ENCODE measurements at places on chromosomes 12 and 14. TPM values are rescaled to one million over a fixed set of nuclear protein-coding genes. Genes with fewer than 3 reads are reported as not detected.

Gene PTGDR
- total RNA-seq, result not detected

Gene SMIM41
- total RNA-seq, result not detected

Gene EPYC
- total RNA-seq, result not detected

Gene KRT82
- not detected for total RNA-seq

Gene KRT3
- total RNA-seq, result not detected

Gene FKBP4
- 158 TPM for total RNA-seq

Gene BEGAIN
- 0.59 TPM for total RNA-seq

Gene TMEM229B
- total RNA-seq, result 0.88 TPM

GRCh38 chr14:87894920-87895319, 98.1 kb downstream of the GALC start:
- peaks cover 9% of the 10 kb centered on the region for H3K4me1 ChIP-seq
- no peak overlapping the region for H3K4me3 ChIP-seq
- H3K36me3 ChIP-seq, result no peaks in the 10 kb centered on the region
- DNase-seq, result no peak

DNA sequence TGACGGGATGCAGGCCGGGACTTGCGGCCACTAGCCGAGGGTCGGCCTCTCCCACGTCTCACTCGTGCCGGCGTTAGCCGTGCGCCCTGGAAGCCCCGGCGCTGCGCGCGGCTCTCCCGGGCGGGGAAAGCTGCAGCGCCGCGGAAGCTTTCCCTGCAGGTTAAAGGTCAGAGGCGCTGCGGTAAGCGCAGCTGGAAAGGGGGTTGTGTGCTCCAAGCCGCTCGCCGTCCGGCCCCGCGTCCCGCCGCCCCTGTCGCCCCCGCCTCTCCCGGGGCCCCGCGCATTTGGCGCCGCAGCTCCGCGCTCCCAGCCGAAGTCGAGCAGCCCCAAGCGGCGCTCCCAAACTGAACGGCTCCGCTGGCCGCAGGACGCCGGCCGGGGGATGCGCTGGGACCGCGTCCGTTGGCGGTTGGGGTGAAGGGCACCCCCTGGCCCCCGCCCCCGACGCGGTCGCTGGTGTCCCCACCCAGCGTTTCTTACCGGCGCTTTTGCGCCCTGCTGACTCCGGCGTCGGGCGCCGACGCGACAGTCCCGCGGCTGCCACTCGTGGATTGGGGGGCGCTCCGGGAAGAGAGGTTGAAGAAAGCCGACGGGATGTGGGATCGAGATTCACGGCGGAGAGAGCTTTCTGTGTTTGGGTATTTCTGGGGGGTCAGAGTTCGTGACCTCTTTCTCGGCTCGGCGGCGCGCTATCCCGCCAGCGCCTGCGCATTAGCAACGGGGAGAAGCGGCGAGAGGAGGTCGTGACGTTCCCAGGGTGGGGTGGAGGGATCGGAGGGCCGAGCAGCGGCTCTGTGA, at the start of gene NR2C1:
NR2C1 (minus strand) TSS at position 719 of the 798 bp plus-strand sequence. CDS start 6,234 bp downstream, outside the sequence.
- H3K4me3 ChIP-seq, result peak within 1 kb of the TSS; percentile 95
- H3K27ac ChIP-seq, result peak within 1 kb of the TSS; percentile 90
- peak; percentile 99 for DNase-seq
- H3K36me3 ChIP-seq, result peaks cover 25% of the 10 kb centered on the region
- H3K27me3 ChIP-seq, result no peaks in the 10 kb centered on the region
- H3K4me1 ChIP-seq, result no peaks in the 10 kb centered on the region

DNA sequence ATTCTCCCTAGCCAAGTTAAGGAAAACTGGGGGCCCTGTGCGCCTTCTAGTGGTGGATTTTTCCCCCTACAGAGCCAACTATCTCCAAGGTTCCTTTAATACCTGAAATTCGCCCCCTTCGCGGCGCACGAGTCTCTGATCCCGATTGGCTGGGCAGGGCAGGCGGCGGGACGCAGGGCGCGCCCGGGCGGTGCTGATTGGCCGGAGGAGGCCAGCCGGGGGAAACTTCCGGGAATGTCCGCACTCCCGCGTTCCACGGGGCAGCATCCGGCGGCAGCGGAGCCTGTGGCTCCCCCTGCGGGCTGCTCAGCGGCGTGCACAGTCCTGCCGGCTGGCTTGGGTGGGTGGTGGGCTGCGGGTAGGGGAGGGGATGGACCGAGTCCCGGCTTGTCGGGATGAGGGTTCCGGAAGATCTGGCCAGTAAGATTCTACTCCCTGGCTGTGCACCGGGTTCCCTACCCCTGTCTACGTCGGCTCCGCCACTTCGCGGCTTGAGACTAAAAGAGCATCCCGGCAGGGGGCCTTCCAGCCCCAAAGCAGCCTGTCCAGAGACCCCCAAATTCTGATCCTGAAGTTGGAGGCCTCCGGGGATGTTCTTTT, at the start of gene NABP2:
NABP2 (plus strand) TSS at position 241 of the 600 bp plus-strand sequence. CDS start 515 bp downstream, outside the sequence.
- peak within 1 kb of the TSS; percentile 88 for H3K4me3 ChIP-seq
- peak within 1 kb of the TSS; percentile 27 for H3K27ac ChIP-seq
- H3K4me1 ChIP-seq, result peaks cover 5% of the 10 kb centered on the region
- H3K27me3 ChIP-seq, result no peaks in the 10 kb centered on the region

DNA sequence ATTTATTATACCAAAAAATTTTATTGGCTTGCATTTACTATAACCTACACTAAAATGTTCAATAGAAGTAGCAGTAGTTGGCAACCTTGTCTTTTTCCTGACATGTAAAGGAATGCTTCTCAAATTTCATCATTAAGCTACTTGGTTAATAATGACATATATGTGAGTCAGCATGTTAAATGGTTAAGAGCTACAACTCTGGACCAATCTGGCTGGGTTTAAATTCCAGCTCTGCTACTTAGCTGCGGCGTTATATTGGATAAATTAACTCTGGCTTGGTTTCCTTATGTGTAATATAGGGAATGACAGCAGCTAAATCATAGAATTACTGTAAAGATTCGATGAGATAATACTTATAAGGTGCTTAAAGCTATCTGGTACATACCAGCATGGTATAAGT, 53.7 kb upstream of the OTOGL start:
- no peak overlapping the region for H3K27ac ChIP-seq
- DNase-seq, result no peak

DNA sequence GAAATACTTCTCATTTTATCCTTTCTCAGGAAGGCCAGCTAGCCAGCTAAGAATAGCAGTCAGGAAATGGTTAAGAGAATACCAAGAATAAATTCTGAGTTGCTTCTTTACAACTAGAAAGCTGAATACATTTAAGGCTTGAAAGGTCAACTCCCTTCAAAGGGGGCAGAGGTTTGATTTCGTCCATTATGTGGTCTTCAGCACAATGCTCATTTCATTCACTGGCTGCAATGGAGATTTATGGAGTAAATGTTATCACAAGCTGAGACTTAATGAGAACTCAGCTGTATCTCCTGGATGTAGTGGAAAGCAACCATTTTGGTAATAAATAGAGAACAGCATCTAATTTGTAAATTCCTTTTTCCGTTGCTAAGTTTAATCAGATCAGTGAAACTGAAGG, 265.0 kb upstream of the FKBP4 start:
- no peak for DNase-seq
- no peak overlapping the region for H3K4me3 ChIP-seq
- no peaks in the 10 kb centered on the region for H3K27me3 ChIP-seq
- peaks cover 3% of the 10 kb centered on the region for H3K4me1 ChIP-seq

DNA sequence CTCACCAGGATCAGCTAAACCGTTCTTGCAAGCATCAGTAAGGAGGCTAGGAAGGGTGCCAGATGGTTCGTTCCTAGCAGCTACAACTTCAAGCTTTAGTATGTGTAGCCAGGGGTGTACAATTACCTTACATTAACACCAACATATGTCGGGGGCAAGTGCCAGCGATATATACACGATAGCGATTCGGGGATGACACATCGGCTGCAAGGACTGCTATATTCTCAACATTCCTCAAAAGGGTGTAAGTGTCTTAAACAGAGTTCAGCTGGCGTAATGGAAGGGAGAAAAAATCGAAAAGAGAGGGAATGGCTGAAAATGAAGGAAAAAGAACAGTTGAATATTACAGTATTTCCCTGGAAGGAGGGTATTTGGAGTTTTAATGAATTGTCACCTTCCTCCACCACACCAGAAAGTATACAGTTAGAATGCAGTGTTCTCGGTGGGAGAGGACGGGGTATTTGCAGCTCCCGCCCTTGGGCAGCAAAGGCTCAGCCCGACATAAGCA, 545 bp downstream of the LIMA1 start:
- H3K4me3 ChIP-seq, result peak overlapping the region; percentile 82
- no peak overlapping the region for H3K27ac ChIP-seq
- no peaks in the 10 kb centered on the region for H3K36me3 ChIP-seq
- H3K4me1 ChIP-seq, result peaks cover 3% of the 10 kb centered on the region

DNA sequence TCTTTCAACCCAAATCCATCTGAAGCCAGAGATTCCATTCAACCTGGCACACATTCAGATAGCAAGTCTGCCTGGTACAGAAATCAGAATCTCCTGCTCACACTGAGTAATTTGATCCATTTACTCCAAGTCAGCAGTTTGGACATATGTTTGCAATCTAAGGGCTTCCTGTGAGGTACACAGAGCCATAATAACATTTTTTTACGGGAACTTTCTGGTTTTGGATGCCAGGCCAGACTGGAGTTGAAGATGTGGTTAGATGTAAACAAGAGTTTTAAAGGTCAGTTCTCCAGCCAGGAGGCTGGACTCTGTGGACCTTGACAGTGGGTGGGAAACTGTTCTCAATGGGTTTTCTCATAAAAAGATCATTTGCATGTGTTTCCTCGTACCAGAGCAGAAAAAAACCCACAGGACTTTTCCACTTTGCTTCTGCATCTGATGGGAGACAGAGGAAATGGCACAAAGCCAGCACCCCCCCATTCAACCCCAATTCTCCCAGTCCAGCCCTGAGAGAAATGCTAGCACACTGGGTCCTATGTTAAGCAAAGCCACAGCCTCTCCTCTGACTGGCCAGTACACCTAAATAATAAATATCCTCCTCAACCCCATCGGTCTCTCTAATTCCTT, 17.7 kb upstream of the TSPAN11 start:
- no peak overlapping the region for H3K27ac ChIP-seq
- DNase-seq, result no peak

DNA sequence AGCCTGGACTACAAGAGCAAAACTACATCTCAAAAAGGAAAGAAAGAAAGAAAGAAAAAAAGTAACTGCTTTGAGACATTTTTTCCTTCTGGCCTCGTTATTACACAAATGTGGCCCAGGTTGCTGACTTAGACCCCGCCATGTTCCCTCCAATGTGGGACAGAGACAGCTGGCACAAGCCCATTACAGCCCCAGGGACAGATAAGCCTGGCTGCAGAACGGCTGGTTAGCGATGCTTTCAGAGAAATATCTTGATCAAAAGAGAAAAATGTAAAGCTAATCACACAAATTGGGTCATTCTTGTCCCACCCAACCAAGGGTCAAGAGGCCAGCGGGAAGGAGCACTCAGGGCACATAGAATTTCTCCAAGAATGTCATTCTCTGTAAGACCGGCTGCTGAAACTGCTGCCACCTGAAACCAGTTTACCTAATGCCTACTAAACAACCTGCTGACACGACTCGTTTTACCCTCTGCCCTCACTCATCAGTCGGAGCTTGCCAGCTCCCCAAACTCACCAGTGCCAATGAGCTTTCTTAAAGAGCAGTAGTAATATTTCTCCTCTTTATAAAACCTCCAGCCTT, 63.1 kb downstream of the TNFAIP2 start:
- H3K4me1 ChIP-seq, result peaks cover 5% of the 10 kb centered on the region
- no peak overlapping the region for H3K27ac ChIP-seq
- H3K36me3 ChIP-seq, result no peaks in the 10 kb centered on the region

All from endodermal cell (in vitro differentiated cells).